ENCODE measurements at places on chromosomes 11 and 22.
A peak's percentile ranks its signal among the peaks of the same experiment; 100 is the strongest.

DNA sequence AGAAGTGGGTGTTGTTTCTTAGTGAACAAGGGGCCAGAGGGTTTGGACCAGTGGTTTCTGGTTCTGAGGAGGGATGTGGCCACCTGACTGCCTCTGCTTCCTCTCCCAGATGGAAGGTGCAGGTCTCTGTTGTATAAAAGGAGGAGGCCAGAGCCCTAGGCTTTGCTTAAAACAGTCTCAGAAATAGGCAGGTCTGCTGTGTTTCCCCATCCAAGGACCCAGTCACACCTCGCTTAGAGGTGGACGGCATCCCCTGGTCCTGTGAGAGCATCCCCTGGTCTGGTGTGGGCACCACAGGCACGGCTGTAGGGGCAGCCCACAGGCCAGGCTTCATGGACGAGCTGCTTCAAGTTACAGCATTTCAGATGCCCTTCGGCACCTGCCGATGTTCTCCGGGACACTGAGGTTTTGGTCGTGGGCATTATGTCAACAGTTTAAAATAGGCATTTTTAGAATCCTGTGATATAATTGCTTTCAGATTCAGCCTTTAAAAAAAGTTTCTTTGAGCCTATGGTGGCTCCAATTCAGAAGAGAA, 45.7 kb upstream of the SHANK2 start:
- no peak for DNase-seq

DNA sequence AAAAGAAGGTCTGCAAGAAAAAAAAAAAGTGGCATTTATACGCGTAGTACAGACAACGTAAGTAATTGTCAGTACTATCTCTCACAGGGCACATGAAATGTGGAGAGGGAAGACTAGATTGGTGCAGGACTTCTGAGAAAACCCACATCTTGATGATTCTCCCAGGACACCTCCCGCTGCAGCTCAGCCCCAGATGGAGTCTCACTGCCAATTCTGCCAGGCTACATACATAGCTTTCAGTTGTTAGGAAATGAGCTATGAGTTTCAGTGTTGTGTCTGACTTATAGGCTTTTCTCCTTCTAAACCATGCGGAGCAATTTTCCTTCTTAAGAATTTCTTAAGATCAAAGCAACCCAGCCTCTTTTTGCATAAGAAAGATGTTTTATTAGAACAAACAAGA, 9.6 kb downstream of the OR5A2 start:
- DNase-seq = no peak

DNA sequence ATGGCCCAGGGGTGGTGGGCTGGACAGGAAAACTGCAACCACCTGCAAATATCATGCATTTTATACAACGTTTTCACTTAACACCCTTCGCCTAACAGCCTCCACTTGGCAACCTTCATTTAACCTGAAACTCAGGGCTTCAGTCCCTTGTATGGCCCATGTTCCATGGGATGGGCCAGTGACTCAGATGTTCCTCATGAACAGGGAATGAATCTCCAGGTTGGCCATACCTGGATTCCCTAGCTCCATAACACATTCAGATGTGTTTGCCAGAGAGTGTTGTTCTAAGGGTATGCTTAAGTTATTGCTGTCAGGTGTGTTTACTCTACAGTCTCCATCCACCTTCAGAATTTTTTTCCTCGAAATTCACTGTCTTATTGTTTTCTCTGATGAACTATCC, 316.9 kb downstream of the JRKL start:
- no peak for DNase-seq

- DNase-seq = peak; percentile 1
Measured at GRCh38 chr11:4539603-4540219, 5.3 kb upstream of the OR52M1 start.

- DNase-seq = no peak
Measured at GRCh38 chr11:77201370-77201769, 73.3 kb downstream of the MYO7A start.

GRCh38 chr22:49555526-49555925, 272.1 kb downstream of the BRD1 start:
- DNase-seq = no peak

- no peak for DNase-seq
Measured at GRCh38 chr22:17957693-17958092, 66.7 kb downstream of the MICAL3 start.

DNA sequence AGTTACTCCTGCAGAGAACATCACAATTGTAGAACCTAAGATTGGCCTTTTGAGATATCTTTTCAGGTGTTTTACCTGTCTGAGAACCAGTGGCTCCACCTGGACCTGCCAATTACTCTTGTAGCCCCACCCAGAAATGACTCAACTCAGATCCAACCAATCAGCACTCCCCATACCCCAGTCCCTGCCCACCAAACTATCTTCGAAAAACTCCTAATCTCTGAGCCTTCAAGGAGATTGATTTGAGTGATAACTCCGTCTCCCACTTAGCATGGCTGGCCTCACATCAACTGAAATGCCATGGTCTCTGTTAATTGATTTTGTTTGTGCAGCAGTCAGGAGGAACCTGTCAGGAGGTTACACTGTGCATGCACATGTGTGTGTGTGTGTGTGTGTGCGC, 103.6 kb downstream of the MTNR1B start:
- DNase-seq = no peak

DNA sequence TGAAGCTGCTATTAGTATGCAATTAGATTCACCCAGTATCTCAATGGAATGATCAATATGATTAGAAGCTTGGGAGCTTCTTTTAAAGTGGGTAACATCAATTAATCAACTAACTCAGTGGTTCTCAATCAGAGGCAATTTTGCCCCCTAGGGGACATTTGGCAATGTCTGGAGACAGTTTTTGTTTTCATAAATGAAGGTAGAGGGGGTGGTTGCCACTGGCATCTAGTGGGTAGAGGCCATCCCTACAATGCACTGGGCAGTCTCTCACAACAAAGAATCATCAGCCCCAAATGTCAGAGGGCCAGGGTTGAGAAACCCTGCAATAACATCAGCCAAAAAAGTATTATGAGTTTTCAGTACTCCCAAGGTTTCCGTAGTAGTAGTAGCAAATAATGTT, 5.9 kb upstream of the AMOTL1 start:
- DNase-seq = no peak

- DNase-seq = no peak
Measured at GRCh38 chr22:17647991-17648390, 9.4 kb downstream of the BCL2L13 start.

GRCh38 chr11:110469127-110469526, 39.4 kb downstream of the FDX1 start:
- no peak for DNase-seq

- no peak for DNase-seq
Measured at GRCh38 chr11:83051760-83052671, 19.7 kb downstream of the RAB30 start.

- no peak for DNase-seq
Measured at GRCh38 chr11:79487412-79487811, 46.6 kb upstream of the TENM4 start.

DNA sequence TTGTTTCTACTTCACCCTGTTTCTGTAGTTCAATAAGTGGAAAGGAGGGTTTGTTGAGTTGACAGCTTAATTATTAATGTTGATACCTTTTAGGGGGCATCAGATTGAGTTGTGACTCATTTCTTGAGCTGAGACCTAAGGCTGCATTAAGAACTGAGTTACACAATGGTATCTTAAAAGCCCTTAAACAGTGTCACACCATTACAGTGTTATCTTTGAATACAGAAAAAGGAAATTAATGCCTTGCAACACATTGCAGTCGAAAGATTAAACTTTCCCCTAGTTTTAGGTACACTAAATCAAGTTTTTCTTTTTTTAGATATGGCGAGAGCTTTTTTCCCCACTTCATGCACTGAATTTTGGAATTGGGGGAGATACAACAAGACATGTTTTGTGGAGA, 16.7 kb downstream of the PAFAH1B2 start:
- no peak for DNase-seq

All from stimulated activated CD8-positive, alpha-beta memory T cell treated with anti-CD3 and anti-CD28 coated beads, Interleukin-2, amount 100 ng/mL, for 1 hour (primary cell).